ENCODE measurements at places on chromosomes 7 and 10. TPM values are rescaled to one million over a fixed set of nuclear protein-coding genes. Genes with fewer than 3 reads are reported as not detected.

DNA sequence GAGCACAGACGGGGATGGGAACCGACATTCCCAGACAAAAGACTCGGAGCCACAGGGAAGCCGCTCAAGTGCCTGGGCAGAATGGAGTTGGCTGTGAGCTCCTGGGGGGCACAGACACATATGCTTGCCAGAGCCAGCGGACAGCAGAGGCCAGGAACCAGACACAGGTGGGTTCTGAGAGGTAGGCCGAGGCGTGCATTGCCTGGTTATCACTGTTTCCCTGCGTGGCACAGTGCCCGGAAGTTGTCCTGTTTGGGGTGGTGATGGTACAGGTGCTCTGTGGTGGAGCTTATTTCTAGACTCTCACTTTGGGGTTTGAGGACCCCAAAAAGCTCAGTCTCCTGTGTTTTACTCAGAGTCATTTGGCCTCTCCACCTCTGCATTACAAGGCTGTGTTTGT, 2.5 kb downstream of the PALD1 start:
- H3K4me1 ChIP-seq, result peaks cover 59% of the 10 kb centered on the region
- no peak overlapping the region for H3K4me3 ChIP-seq
- peaks cover 14% of the 10 kb centered on the region for H3K27me3 ChIP-seq
- H3K36me3 ChIP-seq, result peaks cover 6% of the 10 kb centered on the region
- peak overlapping the region; percentile 69 for H3K27ac ChIP-seq

DNA sequence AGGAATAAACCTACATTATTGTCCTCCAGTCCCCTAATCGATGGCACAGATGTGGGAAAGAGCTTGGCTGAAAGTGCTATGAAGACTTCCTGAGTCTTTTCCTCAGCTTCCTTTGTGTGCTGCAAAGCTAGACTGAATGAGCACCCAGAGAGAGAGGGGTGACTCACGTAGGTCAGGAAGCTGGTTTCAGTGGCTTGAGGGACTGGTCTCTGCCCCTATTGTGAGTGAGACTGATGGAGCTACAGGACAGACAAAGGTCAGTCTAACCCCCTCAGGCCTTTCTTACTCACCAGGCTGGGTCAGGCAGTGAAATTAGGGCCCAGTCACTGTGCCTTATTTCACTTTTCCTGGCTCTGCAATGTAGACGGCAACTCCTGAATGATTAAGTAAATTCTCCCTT, 171.1 kb upstream of the GRB10 start:
- H3K36me3 ChIP-seq, result no peaks in the 10 kb centered on the region
- no peak for DNase-seq
- peaks cover 6% of the 10 kb centered on the region for H3K27me3 ChIP-seq
- H3K4me3 ChIP-seq, result no peak overlapping the region

- H3K27ac ChIP-seq, result no peak overlapping the region
- DNase-seq, result no peak
- no peak overlapping the region for H3K4me3 ChIP-seq
- H3K36me3 ChIP-seq, result no peaks in the 10 kb centered on the region
- H3K27me3 ChIP-seq, result peaks cover 10% of the 10 kb centered on the region
- H3K4me1 ChIP-seq, result no peaks in the 10 kb centered on the region
Measured at GRCh38 chr7:99170730-99171074, 26.8 kb upstream of the SMURF1 start.

GRCh38 chr10:79417266-79417665, 28.2 kb downstream of the ZCCHC24 start:
- H3K36me3 ChIP-seq, result no peaks in the 10 kb centered on the region
- no peak for DNase-seq
- H3K27ac ChIP-seq, result no peak overlapping the region
- H3K4me3 ChIP-seq, result no peak overlapping the region

The TUBB8 gene
- not detected for total RNA-seq

The HGF gene
- total RNA-seq, result not detected

The PSD gene
- total RNA-seq, result 0.92 TPM

The AKR1C4 gene
- not detected for total RNA-seq

All from activated CD8-positive, alpha-beta T cell treated with anti-CD3 and anti-CD28 coated beads, Interleukin-2, amount 10 ng/mL, durations not matched to agents 7 days and 5 days (primary cell).